ENCODE measurements at places on chromosomes 1 and 21.

DNA sequence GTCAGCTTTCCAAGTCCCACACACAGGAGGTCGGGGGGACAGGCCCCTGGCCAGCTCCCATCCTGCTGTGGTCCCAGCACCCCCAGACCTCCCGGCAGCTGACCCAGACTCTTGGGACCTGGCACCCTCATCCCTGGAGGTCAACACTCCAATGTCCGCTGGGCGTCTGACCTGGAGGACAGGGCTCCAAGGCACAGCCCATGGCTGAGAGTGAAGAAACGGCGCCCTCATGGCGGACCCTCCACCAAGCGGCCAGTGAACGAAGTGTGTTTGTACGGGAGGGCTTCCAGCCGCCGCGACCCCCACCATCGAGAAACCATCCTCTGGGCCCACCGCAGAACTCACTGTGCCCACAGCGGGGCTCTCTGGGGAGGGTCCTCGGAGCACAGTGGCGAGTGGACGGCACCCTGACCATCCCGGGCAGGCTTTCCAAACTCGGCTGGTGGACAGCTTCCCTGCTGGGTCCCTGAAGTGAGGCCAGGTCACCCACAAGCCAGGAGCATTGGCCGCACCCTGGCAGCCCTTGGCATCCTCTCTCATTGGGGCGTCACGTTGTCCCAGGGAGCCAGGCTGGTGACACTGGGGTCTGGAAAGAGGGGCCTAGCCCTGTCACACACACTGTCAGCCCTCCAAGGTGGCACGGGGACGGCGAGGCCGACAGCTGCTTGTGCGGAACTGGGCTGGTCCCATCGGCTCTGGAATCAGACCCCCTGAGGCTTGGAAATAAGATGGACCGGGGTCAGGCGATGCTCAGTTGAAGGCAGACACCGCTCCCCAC lies 47.8 kb upstream of the COL6A2 start:
- no peak for DNase-seq

GRCh38 chr1:197314682-197315081 lies 46.6 kb downstream of the CRB1 start:
- DNase-seq, result no peak

GRCh38 chr21:40200946-40201345 lies 333.7 kb downstream of the PCP4 start:
- no peak for DNase-seq

- DNase-seq, result no peak
Measured at GRCh38 chr1:94299627-94300553, 62.5 kb upstream of the ARHGAP29 start.

DNA sequence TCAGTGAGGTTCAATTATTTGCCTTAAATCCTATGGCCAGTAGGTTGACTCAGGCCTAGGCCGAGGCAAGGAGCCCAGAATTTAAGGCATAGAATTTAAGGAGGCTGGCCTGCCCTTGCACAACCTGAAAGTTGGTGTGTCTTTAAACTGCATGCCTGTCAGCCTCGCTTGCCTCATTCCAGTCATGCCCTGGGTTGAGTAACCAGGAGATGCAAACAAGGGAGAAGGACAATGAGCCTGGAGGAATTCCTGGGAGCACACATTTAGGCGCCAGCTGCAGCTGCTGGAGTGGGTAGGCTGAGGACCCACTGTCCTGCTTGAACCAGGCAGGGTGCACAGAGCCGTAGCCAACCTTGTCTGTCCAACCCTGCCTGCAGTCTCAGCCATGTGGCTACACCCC lies 11.7 kb downstream of the CD2 start:
- DNase-seq, result no peak

DNA sequence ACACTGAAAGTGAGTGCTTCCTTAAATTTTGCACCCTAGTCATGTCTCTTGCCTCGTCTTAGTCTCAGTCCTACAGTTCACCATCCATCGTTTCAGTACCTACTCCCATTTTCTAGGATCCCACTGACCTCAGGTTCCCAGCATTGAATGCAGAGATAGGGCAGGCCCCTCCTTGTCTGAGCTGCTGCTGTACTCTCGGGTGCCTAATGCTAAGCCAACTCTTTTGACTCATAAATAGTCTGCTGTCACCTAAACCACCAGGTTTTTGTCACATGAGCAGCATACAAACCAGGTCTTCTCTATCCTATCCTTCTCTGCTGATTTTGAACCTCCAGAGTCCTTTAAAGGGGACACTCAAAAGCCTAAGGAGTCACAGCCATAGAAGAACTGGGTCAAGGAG lies 3.0 kb downstream of the ARHGAP30 start:
- DNase-seq, result no peak

DNA sequence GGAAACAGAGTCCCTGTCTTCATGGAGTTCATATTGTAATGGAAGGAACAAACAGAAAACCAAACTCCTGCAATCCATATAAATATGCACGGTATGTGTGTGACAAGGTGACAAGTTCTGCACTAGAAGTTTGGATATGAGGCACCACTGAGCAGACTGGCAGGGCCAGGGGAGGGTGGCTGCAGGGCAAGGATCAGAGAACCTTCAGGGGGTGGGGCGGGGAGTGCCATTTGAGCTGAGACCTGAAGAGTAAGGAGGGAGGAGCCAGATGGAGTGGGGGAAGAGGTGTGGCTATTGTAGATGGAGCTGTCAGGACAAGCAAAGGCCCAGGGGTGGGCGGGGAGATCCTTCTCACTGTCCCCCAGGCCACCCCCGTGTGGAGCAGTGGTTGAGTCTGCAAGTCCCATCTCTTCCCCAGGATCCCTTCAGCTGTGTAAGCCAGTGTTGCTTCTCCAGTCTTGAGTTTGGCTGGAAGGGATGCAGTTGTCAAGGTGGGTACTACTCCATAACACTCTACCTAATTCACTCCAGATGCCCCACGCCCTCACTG lies 76.4 kb downstream of the ATP5PO start:
- no peak for DNase-seq

DNA sequence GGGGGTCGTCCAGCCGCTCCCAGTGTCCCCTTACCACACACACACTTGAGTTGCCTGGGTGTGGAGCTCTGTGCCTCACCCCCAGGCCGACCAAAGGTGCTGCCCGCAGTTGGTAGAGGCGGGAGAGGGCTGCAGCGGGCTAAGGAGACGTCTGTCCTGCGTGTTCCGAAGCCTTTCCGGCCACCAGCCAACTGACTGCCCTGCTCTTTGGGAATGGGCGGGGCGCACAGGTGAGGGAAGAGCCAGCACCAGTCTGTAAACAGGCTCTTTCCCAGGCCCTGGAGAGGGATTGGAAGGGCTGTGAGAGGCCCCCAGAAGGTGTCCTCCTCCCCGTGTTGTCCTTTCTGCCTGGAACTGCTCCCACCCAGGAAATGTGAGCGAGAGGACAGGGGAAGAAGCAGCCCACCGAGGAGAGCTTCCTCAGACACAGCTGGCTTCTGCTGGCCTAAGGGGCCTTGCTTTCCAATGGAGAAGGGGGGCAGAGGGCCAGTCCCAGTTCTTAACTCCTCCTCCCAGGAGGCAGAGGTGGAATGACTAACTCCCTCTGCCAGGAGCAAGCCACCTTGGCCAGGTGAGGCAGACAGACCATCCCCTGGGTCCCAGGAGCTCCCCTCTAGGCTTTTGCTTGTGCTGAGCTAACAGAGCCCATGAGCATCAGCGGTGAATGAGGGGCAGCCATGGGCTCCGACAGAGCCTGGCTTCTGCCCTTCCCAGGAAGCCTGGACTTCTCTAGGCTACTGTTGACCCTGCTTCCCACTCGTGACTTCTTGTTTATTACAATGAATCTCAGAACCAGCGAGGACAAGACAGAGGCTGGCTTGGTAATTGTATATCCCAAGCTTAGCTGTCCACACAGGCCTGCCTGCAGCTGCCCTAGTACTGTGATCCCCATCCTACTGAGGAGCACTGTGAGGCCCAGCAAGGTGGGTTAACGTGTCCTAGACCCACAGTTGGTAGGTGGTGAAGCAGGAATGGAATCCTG lies 158.1 kb upstream of the COA6 start:
- no peak for DNase-seq

Measured in activated T-helper 1 cell treated with anti-CD3 and anti-CD28 coated beads, Interleukin-2, amount 50 U/mL, for 16 hours (primary cell).